CD4-positive, alpha-beta T cell treated with Interleukin-17A for 1 hour (primary cell): ENCODE measurements at places on chromosomes 3 and 15.

- no peak for DNase-seq
Measured at GRCh38 chr15:71627604-71628003, 182.8 kb upstream of the NR2E3 start.

GRCh38 chr3:101195951-101196713 lies 124.2 kb downstream of the IMPG2 start:
- no peak for DNase-seq

DNA sequence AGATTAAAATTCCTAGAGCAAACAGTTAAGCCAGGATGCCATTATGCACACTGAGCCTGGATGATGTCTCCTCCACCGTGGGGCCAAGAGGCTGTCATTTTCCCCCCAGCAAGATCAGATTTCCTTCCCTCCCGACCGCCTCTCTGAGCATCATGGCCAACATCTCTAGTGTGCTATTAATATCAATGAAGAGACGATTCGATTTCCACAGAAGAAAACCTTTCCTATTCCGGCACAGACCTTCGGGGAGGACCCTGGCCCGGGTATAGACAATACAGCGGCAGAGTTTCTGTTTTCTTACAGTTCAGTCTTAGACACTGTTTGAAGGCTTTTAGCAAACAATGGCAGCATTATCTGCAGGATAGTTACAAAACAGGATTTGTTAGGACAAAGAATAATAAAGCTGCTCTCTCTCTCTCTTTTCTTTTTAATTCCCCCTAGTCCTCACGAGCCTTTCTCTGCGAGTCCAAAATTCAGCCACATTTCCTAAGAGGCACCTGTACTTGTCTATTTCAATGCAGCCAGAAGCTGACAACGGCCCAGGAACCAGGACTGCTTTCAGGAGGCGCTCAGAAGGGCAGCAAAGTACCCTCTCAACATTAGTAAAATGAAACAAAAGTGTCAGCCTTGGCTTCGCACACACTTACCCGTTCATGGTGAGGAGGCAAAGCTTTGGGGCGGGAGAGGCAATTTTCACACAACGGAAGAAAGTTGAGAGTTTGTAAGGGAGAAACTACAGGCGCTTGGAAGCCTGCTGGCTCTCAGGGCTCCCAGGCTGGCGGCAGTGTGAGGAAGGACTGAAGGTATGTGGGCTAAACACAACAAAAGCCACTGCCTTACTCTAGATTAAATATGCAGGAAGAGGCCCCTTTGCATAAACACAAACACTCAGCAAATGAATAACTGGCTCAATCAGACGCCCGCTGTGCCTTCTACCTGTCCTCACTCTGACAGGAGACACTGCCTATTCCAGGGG lies 278.0 kb downstream of the FOXP1 start:
- no peak for DNase-seq

DNA sequence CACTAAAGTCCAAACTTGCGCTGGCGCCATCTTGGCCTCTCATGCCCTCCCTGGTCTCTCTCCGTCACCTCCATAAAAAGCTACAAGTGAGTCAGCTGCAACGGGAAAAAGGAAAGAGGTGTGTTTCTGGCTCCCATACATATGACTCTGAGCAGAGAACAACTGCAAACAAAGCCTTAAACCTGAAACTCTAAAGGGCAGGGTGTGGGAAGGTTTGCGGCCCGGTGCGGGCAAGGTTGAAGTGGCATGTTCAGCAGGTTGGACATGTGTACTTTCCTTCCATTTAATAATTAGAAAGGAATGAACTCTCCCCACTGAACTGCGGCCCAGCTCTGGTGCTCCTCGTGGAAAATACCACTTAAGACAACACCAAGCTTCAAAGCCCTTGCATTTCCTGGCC lies 59.0 kb upstream of the PPARG start:
- no peak for DNase-seq

DNA sequence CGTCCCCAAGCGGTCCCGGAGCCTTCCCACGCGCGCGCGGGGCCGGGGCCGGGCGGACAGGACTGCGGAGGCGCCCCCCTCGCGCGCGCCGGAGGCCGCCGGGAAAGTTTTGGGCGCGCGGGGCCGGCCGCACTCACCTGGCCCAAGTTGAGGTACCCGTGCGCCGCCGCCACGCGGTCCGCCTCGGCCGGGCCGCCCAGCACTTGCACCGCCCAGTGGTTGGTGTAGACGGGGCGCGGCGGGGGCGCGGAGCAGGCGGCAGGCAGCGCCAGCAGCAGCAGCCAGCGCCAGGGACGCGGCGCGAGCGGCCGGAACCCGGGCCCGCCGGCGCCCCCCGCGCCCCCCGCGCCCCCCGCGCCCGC lies 289 bp downstream of the PCSK6 start:
- no peak for DNase-seq
